Hematopoietic multipotent progenitor cell (in vitro differentiated cells): ENCODE measurements at places on chromosomes 2 and 18.

DNA sequence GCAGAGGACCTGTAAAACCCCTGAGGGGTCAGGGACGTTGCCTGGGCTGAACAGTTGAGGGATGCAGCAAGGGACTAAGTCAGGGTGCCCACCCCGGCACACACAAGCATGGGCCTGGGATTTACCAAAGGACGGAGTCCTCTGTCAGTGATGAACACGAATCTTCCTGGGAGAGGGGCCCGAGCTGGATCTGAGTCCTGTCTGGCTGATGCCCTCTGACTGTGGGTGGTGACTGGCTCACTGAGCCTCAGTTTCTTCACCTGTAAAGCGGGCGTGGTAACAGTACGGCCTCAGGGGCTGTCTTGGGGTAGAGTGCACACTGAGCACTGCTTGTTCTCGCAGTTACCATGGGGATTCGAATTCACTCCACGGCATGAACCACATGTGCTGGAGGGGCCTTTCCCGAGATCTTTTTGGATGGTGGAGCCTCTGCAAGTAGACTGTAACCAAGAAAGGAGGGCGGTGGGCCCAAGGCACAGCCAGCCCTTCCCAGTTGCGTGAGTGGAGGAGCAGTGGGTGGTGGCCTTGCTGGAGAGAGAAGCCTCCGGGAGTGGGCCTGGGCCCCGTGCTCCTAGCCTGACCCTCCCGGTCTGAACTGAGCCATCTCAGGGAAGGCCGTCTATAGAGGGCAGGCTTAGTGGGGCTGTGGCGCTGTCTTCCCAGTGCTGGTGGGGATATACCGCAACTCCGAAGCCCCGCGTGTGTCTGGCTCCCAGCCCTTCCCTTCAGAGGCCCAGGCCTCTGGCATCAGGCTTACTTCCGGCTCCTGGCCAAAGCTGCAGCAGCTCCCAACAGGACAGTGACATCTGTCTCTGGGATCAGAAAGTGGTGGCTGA lies 130.8 kb upstream of the HS6ST1 start:
- no peak for DNase-seq

DNA sequence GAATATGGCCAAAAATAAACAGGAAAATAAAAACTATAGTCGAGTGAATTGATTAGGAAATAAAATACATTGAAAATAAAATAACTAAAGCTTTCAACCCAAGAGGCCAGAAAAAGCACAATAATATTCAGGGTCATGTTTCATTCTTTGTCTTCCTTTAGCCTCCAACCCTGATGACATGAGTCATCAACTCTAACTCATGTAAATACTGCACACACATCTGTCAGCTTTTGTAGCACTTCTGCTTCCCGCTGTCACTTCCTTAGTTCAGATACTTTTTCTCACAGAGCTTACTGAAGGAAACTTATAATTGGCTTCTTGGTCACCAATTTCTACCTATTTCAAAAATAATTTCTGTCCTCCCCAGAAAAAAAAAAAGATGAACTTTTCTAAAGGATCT lies 112.8 kb downstream of the UPP2 start:
- DNase-seq, result peak; percentile 89

DNA sequence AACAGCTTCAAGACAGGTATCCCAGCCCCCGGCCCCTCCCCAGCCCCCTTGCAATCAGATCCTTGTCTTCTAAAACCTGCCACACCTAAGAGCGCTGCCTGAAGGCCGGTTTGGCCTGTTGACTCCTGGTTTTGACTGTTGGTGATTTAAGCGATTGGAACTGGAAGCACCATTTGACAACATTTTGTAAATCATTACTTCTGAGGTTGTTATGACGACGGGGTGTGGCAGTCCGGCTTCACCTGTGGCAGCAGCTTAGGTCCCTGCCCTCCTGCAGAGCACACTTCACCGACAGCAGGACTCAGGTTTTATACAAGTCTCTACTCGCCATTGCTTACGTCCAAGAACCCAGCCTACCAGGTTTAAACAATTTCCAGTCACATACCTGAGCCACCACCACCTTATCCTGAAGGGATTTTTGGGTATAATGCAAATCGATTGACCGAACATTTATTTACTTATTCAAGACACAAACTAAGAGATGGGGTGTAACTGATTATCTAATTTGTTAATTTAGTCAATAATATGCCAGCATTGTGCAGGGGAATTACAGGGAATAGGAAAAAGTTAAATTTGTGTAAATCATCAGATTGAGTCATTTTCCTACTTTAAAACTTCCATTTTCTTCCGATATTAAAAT lies 707 bp upstream of the DGUOK start:
- DNase-seq, result no peak

DNA sequence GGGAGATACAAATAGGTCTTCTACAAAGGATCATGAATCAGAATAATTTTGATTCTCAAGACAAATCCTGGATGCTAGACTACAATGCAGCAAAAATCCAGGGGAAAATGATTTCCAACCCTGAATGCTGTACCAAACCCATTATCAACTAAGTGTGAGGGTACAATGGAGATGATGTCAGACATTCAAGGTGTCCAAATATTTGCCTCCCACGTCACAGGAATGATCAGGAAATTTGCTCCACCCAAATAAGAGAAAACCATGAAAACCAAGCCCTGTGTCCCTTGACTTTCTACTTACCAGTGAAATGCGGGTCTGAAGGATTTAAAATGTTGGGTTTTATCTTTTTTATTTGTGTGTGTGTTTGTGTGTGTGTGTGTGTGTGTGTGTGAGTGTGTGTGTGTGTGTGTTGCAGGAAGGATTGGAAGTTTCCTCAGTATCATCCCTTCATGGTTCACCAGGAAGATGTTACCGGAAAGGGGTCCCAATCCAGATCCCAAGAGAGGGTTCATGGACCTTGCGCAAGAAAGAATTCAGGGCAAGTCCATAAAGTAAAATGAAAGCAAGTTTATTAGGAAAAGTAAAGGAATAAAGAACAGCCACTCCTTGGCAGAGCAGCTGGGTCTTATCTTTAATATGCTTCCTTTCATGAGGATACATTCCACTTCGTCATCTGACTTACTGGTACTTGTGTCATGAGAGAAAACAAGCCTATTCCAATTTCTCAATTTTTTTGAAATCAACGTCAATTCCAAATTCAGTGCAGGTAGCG lies 61.1 kb upstream of the ID2 start:
- no peak for DNase-seq

DNA sequence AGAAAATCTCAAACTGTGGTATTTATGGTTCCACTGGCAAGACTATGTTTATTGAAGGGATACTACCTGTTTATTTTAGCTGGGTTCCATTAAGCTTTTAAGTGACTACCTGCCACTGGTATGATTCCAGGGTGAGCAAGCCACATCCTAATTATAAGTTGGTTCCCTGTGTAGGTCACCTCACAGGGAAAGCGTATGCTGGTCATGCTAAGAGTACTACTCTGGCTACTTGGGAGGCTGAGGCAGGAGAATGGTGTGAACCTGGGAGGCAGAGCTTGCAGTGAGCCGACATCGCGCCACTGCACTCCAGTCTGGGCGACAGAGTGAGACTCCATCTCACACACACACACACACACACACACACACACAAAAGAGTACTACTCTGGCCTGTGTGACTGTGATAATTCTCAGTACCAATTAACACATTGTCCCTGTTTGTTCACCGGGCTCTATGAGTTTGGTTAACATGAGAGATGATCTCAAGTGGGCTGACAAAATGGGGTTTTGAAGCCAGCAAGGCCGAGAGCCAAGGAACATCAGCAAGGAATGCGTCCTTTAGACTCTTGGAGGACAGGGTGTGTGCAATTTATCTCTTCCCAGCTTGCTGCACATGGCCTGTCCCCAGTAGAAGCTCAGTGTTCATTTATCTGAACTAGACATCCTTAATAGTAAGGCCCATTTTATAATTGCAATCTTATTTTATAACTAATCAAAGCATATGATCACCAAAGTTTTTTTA lies 15.2 kb upstream of the ITSN2 start:
- no peak for DNase-seq

DNA sequence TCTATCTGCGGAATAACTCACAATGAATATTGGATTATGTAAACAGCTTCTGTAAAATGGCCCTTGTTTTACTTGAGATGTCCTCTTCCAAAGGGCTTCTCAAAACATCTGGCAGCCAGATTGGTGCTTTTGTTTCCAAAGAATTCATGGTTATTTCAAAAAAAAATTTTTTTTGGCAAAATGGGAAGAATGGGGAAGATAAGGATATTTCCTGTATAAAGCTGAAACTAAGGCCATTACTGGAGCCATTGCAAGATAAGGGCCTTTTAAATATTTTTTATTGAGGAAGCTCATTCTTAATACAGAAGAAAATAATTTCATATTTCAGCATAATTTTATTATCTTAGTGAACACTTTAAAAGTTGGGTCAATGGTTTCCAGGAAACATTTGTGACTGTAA lies 259.1 kb downstream of the GALNT13 start:
- DNase-seq, result no peak

- DNase-seq, result peak; percentile 26
These were observed 138.0 kb downstream of the CTIF start for GRCh38 chr18:48676756-48677368.

GRCh38 chr2:241799522-241800197 lies 9.3 kb upstream of the NEU4 start:
- no peak for DNase-seq

DNA sequence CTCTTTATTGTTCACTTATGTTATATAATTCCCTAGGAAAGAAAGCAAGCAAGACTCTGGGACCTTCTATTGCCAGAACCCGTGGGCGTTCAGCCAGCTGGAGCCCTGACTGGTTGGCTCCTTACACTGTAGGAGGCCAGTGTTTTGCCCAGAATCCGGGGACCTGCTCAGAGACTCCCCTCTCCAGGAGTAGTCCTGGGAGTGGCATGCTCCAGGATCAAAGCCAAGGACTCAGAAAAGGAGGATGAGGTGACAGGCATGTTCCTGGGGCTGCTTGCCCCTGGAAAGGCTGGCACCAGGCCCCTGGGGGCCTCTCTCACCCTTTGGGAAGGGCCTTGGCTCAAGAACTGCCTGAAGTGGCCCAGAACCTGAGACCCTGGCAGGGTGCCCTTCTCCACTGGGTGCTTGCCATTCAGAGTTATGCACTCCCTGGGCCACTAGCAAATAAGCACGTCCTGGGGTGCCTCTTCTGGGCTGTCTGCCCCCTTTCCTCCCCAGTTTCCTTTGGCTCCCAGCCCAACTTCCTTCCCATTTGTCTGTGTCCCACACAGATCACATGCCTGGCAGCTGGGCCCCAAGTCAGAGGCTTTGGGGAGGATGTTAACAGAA lies 19.6 kb upstream of the KIF3C start:
- no peak for DNase-seq

DNA sequence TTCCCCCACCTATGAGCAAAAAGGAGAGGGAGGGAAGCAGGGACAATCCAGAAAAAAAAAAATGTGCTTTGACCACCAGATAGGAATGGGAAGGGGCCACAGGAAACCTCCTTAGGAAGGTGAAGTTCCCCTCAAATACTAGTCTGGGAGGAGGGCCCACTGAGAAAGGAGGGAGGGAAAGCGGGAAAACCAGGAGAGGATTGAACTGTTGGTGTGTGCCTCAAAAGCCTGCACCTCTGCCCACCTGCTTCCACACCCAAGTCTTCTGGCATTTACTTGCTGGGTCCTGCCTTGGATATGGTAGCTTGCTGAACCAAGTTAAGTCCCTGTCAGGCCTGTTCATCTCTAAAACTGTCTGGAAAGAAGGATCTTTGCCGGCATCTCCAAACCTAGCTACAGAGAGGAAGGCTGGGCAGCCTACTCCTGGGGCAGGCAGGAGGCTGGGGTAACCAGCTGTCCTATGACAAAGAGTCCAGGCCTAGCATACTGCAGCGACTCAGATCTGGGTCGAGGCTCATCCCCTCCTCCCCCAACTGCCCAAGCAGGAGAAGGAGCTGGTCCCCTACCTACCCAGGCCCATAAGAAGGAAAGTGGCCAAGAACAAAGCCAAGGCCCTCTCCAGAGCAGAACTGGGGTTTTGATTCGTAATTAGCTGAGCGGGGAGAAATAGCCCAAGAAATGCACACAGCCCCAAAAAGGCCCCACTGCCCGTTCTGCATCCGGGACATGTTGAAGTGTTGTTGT lies 3.0 kb downstream of the EN1 start:
- DNase-seq, result no peak

DNA sequence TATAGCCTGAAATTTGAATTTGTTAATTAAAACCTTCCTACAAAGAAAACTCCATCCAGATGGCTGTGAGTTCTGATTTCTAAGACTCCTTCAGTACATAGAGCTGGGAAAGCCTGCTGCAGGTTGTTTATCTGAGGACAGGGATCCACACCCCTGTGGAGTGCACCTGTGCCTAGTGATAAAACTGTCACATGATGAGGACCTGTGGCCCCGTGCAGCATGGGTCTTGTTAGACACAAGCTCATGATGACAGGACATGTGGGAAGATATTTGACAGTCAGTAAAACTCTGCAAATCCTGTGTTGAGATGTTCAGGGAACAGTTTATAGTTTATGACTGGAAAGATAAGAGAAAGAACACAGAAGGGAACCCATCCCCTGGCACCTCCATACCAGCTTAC lies 133.2 kb upstream of the TMEM18 start:
- no peak for DNase-seq

GRCh38 chr2:217797165-217797564 lies 205.6 kb downstream of the TNS1 start:
- DNase-seq, result peak; percentile 16

DNA sequence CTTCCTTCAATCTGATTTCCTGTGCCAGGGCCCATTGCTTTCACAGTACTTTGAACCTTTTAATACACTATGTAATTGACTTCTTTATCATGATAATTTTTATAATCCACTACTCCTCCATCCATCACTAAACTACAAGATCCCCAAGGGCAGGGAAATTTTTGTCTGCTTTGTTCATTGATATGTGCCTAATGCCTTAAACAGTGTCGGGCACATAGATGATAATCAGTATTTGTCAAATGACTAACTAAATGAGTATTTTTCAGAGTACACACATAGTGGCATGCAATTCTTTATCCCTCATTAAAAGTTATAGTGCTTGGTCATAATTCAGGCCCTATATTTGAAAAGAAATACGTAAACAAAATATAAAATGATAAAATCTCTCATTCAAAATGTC lies 5.3 kb upstream of the STAMBP start:
- no peak for DNase-seq

DNA sequence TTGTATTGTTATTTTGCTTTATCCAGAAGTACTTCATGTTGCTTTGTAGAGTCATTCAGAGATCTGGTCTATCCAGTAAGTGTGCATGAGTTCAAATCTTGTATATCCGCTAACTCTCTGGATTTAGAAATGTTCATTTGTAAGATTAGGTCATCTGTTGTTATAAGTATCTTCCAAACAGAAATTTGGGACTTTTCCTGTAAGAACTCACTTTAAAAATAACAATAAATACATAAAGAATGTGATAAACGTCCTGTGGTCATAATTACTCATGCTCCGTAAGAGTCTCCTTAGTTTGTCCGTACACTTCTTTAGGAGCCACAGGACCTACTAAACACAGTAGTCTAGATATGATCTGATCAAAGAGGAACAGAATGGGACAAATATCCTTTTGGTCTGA lies 699.9 kb upstream of the SLC8A1 start:
- no peak for DNase-seq

DNA sequence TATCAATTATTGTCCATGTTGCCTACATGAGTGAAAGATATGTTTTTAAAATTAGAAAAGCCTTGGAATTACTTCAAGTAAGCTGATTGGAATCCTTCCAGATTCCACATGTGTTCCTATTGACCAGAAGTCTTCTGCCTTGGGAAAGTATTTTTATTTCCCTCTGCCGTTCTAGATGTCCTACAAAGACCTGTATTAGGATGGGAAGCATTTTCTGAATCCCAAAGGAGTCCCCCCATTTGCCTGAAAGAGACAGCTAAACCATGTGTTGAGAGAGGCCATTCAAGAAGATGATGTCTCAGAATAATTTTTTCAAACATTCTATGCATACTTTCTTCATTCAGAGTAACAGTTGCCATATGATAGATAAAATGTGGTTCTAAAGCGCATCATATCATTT lies 19.0 kb upstream of the MYO1B start:
- DNase-seq, result no peak

GRCh38 chr18:74023220-74023619 lies 124.4 kb downstream of the FBXO15 start:
- no peak for DNase-seq
